ENCODE measurements at places on chromosomes 1 and 21.

DNA sequence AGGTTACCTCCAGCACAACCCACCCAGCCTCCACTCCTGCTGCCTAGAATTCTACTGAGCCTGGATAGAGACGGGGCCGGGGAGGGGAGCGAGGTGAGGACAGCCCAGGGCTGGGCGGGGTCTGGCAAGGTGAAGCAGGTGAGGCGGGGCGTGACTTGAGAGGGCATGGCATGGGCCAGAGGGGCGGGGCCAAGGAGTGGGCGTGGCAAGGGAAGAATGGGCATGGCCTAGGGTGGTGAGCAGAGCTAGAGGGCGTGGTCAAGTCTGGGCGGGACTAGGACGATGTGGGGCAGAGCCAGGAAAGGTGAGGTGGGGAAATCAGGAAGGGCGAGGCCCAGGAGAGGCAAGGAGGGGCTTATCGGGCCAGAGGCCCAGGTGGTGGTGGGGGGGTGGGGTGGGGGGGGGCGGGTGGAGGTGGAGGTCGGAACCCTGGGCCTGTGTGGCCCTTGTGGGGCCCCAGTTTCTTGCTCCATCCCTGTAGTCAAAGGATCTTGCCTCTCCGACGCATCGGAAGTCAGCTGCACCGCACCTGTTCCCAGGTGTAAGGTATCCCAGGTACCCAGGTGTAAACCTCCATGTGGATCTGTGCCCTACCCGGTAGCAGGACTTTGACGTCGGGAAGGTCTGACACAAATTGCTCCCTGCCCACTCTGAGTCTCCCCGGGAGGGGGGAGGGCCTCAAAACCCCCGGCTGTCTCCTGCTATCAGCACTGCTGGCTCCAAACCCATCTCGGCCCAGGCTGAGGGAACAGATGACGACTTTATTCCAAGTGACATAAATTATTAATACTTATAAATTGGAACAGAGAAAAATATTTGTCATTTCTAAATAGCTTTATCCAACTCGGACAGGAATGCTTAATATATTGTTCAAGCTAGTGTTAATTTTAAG is 32.9 kb upstream of the UTS2 start:
- no peak for DNase-seq

- DNase-seq, result no peak
Observed at GRCh38 chr1:172724765-172725613, 66.1 kb downstream of the FASLG start.

DNA sequence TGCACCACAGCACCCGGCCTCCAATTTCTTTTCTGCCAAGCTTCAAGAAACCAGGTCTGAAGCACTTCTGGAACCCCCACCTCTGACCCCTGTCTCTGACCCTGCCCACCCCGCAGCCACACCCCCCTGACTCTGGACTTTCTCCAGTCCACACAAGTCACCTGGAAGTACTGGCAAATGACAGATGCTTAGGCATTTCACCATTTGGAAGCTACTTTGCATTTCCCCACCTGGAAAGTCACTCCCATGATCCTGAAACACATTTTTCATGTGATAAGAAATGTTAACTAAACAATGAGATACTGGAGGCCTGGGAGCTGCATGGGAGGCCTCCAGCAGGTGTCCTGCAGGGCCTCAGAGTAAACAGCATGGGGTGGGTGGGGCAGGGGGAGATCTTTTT is 45.7 kb downstream of the NTPCR start:
- no peak for DNase-seq

GRCh38 chr21:33299181-33299752 is 25.5 kb upstream of the IFNAR1 start:
- no peak for DNase-seq

- DNase-seq, result no peak
Observed at GRCh38 chr1:198361237-198361767, 179.2 kb downstream of the ATP6V1G3 start.

DNA sequence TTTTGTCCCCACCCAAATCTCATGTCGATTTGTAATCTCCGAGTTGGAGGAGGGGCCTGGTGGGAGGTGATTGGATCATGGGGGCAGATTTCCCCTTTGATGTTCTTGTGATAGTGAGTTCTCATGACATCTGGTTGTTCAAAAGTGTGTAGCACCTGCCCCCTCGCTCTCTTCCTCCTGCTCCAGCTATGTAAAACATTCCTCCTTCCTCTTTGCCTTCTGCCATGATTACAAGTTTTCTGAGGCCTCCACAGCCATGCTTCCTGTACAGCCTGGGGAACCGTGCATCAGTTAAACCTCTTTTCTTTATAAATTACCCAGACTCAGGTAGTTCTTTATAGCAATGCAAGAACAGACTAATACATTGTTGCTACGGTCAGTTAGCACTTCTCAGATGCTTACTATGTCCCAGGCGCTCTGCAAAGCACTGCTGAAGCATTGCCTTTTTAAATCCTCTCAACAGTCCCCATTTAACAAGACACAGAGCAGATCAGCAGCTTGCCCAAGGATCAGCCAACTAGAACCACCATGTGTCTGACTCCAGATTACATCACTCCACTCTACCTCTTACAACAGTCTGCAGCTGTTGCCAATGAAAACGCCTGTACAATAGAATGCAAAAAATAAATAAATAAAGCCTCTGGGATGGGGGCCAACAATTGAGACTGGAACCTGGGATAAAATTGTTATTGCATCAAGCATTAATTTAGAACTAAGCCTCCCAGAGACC is 52.4 kb upstream of the USP1 start:
- DNase-seq, result no peak

DNA sequence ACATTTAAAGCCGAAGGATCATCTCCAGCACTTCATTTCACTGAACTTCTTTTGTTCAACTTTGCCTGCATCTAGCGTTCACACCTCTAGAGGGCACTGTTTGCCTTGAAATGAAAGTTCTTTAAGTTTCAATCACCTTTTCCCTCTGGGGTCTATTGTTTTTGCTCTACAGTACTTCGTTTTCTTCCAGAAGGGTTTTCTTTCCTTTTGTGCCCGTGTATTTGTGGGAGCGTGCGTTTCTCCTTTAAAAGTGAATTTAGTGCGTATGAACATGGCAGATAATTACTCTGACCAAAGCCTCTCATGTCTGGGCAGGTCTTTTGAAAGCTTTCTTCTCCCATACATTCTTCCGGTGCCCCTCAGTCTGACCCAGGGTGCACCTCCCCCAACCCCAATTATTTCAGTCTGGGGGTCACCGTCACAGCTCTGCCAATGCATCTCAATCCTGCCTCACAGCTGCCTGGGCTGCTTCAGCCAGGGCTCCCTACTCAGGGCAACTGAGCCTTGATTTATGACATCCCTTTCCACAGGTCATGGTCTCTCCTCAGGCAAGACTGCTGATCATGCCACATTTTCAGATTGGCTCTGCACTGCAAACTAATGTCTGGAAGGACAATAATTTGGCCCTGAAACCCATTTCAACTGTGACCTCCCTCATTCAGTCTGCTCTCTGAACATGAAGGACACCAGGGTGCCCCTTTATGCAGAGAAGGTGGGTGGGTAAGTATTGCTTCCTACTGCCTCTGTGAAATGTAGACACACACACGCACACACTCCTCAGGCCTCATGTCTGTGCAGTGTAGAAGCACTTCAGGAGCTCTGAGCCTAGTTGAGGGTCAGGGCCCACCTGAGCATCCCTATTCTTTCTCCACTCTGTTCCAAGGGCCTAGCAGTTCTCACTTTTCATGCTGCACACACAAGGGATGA is 88.6 kb downstream of the NUF2 start:
- no peak for DNase-seq

Data from stimulated activated CD8-positive, alpha-beta memory T cell treated with anti-CD3 and anti-CD28 coated beads, Interleukin-7, amount 100 ng/mL, for 1 hour (primary cell).